EL (cell line): ENCODE measurements at places on chromosomes 5 and 9.

- no peak for DNase-seq
Measured at GRCh38 chr5:158958021-158958994, 141.4 kb downstream of the EBF1 start.

- peak; percentile 50 for DNase-seq
Measured at GRCh38 chr5:10331341-10331796, 22.1 kb upstream of the MARCHF6 start.

DNA sequence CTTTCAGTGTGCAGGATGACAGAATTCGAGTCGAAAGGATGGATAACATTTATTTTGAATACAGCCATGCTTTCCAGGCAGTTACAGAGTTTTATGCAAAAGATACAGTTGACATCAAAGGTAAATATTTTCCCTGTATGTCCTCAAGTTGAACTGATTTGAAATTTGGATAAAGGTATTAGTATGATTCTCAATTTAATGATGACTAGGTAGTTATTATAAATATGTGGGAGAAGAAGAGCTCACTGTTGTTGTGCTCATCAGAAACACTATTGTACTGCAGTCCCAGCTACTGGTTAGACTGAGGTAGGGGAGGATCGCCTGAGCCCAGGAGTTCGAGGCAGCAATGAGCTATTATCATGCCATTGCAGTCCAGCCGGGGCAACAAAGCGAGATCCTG lies 70.7 kb upstream of the DHFR start:
- DNase-seq: no peak

- peak; percentile 78 for DNase-seq
Measured at GRCh38 chr5:163695830-163696578, 190.6 kb downstream of the MAT2B start.

- peak; percentile 21 for DNase-seq
Measured at GRCh38 chr9:18194316-18194715, 279.6 kb upstream of the ADAMTSL1 start.

DNA sequence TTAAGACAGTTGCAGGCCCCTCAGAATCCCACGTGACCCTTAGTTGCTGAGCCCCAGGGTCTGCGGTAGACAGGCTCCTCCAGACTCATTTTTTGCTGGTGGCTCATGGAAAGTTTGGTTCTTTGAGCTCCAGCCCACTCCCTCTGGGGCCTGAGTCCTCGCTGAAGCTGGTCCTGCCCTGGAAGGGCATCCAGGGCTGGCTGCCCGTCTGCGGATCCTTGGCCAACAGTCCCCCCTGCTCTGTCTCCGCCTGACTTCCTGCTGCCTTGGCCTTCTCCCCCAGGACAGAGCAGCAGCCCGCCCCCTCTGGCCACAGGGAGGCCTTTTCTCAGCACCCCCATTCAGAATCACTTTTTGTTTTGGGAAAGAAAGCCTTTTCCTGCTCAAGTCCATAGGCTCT lies 24.4 kb downstream of the SLC6A7 start:
- DNase-seq: peak; percentile 25

DNA sequence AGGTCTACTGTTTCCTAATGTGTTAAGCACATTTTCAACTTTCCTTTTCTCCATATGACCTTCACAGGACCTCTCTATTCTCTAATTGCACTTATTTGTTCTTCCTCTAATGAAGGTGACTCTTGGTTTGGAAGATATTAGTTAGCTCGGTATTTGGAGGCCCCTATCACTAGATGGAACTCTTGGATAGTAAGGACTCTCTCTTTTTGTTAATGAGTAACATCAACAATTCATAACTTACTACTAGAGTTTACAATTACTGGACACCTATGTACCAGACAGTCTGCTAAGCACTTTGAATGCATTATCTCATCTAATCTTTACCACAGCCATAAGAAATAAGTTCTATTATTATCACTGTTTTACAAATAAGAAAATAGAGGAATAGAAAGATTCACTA lies 23.4 kb upstream of the PAM start:
- no peak for DNase-seq

- DNase-seq: peak; percentile 61
Measured at GRCh38 chr5:54362434-54362833, 52.1 kb upstream of the ARL15 start.

- DNase-seq: no peak
Measured at GRCh38 chr9:112794731-112795130, 44.2 kb downstream of the SNX30 start.

GRCh38 chr9:123682746-123683145 lies 247.2 kb downstream of the DENND1A start:
- no peak for DNase-seq

DNA sequence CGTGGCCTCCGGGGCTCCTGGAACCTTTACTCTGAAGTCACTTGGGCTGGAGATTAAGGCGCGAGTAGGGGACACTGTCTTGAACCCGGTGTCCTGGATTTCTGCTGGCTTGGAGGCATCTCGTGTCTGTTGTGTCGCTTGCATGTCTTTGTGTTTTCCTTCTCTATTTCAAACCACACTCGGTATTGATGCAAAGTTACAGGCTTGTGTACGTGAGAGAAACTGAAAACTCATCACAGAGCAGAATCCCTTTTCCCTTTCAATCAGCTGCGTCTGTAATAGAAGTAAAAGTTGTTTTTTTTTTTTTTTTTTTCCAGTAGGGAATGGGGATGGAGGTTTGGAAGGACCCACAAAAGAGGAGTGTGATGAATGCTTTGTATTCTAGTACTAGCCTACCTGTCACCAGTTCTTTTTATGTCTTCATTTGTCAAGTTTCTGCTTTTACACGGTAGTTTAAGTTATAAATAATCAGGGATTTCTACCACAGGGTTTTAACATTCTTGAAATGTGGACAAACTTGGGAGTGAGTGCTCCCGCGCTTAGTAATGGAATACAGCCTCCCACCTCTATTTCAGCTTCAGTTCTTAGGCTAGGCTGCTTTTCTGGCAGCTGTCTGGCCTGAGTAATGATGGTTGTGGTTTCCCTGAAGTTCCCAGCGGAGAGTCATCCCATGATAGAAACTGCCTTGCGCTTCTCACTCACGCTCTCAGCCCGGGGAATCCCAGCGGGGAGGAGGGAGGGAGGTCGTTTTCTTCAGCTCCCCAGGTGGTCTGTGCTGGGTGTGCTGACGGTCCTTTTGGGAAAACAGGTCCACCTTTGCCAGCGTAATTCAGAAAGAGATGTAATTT lies 763 bp downstream of the TJP2 start:
- peak; percentile 96 for DNase-seq

- DNase-seq: no peak
Measured at GRCh38 chr9:95012035-95012708, 285.7 kb downstream of the AOPEP start.

- DNase-seq: no peak
Measured at GRCh38 chr5:161966564-161966963, 101.0 kb upstream of the GABRG2 start.

- DNase-seq: no peak
Measured at GRCh38 chr9:106761493-106761892, 101.5 kb upstream of the ZNF462 start.

GRCh38 chr5:43041110-43041668 lies 1.1 kb upstream of the ANXA2R start:
- DNase-seq: no peak

- DNase-seq: no peak
Measured at GRCh38 chr5:80324912-80325311, 5.1 kb downstream of the SPZ1 start.

GRCh38 chr9:109439378-109440116 lies 58.6 kb downstream of the PTPN3 start:
- no peak for DNase-seq

- no peak for DNase-seq
Measured at GRCh38 chr5:82509762-82510161, 231.6 kb upstream of the RPS23 start.

DNA sequence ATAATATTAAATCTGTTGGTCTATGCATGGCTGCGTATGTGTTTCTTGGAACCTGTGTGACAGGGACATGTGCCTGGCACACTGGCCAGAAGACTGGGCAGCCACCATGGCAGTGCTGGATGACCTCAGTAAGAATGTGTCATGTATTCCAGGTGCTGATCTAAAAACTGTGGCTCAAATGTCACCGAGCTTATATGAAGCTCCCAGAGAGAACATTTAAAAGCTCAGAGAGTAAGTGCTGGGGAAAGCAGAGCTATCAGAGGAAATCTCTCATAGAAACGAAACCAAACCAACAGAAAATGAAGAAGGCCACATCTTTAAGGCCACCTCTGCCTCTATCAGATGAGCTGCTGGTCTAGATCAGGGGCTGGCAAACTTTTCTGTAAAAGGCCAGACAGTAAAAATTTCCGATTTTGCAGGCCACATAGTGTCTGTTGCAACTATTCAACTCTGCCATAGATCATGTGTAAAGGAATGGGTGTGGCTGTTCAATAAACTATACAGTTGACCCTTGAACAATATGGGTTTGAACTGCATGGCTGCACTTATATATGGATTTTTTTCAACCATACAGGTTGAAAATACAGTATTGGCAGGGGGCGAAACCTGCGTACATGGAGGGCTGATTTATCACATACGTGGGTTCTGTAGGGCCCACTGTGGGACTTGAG lies 31.8 kb downstream of the TSTD2 start:
- DNase-seq: no peak

DNA sequence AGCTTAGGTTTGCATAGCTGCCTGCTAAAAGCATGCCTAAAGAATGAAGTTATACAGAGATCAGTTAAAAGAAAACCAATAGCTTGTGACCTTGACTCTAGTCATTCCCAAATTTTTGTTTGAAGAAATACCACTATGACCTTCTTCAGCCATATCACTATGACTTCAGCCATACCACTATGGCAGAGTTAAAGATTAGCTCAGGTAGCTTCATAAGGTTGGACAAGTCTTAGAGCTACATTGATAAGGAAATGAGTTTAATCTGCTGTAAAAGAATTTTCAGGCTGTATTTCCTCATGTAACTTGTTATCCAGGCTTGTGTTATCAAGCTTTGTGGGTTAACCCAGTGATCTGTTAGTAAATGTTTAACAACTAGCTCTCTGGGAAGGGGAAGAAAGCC lies 30.7 kb downstream of the C6 start:
- DNase-seq: no peak

DNA sequence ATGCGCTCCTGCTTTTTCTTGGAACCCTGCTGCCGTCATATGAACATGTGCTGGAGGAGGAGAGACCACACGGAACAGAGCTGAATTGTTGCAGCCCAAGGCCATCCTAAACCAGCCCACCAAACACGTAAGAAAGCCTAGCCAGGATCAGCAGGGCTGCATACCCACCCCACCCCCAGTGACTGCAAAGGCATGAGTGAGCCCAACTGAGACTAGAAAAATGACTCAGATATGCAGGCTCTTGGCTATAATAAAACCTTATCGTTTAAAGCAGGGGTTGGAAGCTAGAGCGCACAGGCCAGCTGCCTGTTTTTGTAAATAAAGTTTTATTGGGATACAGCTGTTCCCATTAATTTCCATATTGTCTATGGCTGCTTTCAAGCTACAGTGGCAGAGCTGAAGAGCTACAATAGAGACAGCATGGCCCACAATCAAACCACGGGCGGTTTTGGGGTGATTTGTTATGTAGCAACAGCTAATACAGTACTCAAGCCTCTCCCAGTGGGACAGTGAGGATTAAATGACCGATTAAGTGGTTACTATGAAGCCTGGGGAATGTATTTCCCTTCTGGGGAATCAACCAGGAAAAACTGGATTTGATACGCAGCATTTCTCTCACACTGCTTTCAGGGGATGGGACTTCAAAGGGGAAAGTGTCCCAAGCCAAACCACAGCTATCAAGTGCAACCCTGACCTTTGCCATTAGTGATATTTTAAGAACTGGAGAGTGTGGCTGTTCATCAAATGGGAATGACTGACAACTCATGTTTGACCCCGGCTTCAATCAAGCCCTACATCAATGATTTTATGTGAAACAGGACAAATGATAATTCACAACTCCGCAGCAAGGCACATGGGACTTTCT lies 6.3 kb downstream of the SHB start:
- DNase-seq: peak; percentile 82

DNA sequence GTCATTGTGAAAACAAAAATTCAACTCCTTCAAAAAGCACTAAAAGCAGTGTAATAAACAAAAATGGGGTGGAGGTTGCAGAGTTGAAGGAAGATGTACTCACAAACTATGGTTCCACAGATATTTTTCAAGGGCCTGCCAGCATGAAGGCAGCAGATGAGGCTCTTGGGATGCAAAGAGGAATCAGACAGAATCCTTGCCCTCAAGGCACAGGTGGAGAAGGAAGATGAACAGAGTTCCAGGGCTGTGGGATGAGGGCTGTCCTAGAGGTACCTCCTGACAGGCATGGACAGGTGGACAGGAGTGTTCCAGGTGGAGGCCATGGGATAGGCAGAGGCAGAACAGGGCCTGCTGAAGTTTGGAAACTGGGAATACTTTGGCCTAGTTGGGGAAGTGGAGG lies 140.5 kb upstream of the ANKH start:
- DNase-seq: no peak

DNA sequence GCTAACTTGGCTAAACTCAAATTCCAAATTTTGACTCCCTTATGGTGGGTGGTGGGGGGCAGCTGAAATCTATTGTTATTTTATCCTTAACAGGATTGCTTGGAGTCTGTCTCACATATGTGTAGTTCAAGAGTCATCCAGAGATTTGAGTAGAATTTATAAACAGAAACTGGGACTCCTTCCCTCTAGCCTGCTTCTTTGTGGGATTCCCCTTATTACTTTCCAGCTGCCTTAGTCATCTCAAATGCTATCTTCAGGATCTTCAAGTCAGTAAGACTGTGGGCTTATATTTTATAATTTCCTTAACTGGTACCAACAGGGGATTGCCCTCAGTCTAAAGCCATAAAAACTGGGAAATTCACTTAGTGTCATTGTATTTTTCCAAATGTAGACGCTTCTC lies 55.5 kb downstream of the NNT start:
- DNase-seq: peak; percentile 79

DNA sequence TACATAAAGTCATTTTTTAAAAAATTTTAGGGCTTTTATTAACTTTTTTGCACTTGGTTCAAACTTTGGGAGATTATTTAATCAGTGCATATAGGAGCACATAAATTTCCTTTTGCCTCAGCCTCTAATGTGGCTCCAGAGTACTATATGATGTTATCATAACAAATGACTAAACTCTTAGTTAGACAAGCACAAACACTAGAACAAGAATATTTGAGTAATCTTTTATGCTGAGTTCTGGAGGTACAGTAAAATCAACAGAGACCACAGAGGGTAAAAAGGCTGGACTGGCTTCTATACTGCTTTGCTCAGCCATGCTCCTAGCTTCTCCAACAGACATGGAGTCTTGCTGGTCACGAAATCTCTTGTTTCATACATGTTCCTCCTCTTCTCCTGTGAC lies 52.5 kb upstream of the SGCD start:
- DNase-seq: no peak

- DNase-seq: no peak
Measured at GRCh38 chr5:44708602-44709001, 100.1 kb upstream of the MRPS30 start.

- DNase-seq: no peak
Measured at GRCh38 chr5:15575666-15576065, 75.7 kb downstream of the FBXL7 start.

GRCh38 chr9:27341545-27342294 lies 44.8 kb upstream of the EQTN start:
- no peak for DNase-seq

GRCh38 chr5:179729727-179730126 lies 2.9 kb upstream of the MAML1 start:
- no peak for DNase-seq

GRCh38 chr5:89628876-89629635 lies 746.1 kb upstream of the MEF2C start:
- DNase-seq: no peak
